ENCODE measurements at places on chromosomes 6 and 20.

GRCh38 chr6:27962506-27962905 lies 5.5 kb downstream of the OR2B6 start:
- no peak for DNase-seq

- no peak for DNase-seq
Observed at GRCh38 chr20:41508335-41508734, 109.8 kb downstream of the CHD6 start.

- no peak for DNase-seq
Observed at GRCh38 chr6:33996120-33996475, 149.8 kb downstream of the GRM4 start.

- no peak for DNase-seq
Observed at GRCh38 chr6:80143419-80143937, 37.0 kb downstream of the BCKDHB start.

- no peak for DNase-seq
Observed at GRCh38 chr6:5146398-5146797, 61.3 kb downstream of the PPP1R3G start.

- DNase-seq, result no peak
Observed at GRCh38 chr6:404685-405423, 13.3 kb downstream of the IRF4 start.

- no peak for DNase-seq
Observed at GRCh38 chr20:31604567-31605030, 490 bp upstream of the ID1 start.

DNA sequence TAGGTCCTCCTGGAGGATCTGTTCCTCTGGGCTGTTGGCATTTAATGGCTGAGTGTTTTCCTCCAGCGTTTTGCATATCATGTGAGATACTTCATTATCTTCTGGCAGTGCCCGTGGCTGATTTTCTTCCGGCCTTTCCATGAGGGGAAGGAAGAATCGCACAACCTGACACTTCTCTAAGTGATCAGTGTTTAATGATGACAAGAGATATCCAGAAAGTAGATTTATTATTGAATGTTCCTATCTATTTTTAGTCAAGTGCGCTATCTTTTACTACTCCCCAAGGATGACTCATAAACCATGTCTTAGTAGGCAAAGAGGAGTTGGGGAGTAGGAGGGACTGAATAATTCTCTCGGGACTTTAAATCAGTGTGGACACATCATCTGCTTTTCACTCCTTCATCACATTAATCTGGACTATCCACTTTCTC lies 149.7 kb downstream of the PLCB4 start:
- no peak for DNase-seq

- no peak for DNase-seq
Observed at GRCh38 chr20:64153861-64154589, 10.2 kb upstream of the MYT1 start.

- DNase-seq, result no peak
Observed at GRCh38 chr6:138428944-138429598, 25.0 kb downstream of the HEBP2 start.

- no peak for DNase-seq
Observed at GRCh38 chr6:102344769-102345168, 951.3 kb downstream of the GRIK2 start.

GRCh38 chr6:63352069-63352543 lies 32.3 kb upstream of the LGSN start:
- no peak for DNase-seq

- DNase-seq, result no peak
Observed at GRCh38 chr6:100137759-100138158, 143.7 kb upstream of the MCHR2 start.

- DNase-seq, result no peak
Observed at GRCh38 chr6:2485116-2485515, 239.7 kb upstream of the GMDS start.

- no peak for DNase-seq
Observed at GRCh38 chr6:131322125-131322524, 186.9 kb downstream of the AKAP7 start.

DNA sequence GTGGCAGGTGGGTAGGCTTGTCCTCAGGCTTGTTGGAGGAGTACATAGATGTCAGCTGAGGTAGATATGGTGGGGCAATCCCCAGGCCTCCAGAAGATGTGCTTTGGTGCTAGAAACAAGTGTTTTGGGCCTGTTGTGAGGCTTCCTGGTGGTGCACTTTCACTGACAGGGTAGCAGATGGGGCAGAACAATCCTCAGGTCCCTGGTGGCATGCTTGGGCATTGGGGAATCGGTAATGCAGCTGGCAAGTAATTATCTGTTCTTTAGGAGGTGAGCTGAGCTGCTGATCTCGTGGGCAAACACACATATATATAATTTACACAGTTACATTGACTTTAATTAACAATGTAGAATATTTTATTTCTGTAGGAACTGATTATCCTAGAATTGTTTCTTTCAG lies 458.7 kb downstream of the BMP2 start:
- DNase-seq, result no peak

GRCh38 chr20:32534661-32535240 lies 50.4 kb downstream of the NOL4L start:
- DNase-seq, result no peak

DNA sequence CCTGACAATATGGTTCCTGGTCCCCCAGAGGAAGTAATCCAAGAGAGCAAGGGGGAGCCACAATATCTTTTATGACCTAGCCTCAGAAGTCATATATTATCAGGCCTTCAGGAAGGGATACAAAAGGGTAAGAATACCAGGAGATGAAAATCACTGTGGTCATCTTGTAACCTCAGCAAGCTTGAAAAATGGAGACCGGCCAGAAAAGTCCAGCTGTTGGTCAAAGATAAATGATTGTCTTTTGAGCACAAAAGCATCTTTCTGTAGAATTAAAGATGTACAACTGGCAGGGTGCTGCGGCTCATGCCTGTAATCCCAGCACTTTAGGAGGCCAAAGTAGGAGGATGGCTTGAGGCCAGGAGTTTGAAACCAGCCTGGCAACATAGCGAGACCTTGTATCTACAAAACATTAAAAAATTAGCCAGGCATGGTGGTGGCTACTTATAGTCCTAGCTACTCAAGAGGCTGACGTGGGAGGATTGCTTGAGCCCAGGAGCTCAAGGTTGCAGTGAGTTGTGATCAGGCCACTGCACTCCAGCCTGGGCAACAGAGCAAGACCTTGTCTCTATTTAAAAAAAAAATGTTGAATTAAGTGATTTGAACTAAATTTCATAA lies 118.0 kb upstream of the MARCKS start:
- DNase-seq, result no peak

DNA sequence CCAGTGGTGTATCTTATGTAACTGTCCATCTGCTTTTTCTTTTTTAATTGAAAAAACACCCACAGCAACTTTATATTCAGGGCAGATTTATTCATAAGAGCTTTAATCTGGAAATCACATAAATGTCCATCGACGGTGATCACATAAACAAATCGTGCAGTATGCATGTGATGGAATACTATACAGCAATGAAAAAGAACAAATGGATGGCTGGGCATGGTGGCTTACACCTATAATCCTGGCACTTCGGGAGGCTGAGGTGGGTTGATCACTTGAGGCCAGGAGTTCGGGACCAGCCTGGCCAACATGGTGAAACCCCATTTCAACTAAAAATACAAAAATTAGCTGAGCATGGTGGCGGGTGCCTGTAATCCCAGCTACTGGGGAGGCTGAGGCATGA lies 39.1 kb downstream of the VSTM2L start:
- DNase-seq, result no peak

- no peak for DNase-seq
Observed at GRCh38 chr20:53964067-53964466, 106.3 kb downstream of the BCAS1 start.

DNA sequence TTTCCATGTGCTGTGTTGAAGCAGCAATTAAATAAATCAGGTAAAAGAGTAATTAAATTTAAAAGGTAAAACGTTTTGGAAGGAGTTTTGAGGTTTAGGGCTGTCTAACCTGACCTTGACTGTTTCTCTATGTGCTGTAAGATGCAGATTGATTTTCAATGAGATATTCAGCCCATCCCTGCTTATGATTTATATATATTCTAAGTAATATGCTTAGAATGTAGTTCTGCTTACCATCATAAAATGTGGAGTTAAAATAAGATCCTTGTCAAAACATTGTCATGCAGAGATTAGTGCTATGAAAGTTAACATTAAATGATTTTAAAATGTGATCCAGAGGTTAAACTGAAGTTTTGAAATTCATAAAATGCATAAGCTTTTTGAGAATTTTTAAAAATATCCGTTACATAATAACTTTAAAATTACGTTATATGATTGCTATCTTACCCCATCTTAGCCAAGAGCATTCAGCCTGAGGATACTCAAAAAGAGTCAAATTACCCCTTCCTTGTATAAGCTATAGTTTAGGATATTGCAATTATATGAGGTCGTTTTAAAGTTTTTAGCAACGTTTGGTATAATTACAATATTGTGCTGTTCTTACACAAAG lies 122.5 kb downstream of the MTHFD1L start:
- DNase-seq, result no peak

GRCh38 chr6:36577301-36577700 lies 16.9 kb upstream of the SRSF3 start:
- DNase-seq, result no peak

All from stimulated activated CD8-positive, alpha-beta memory T cell treated with anti-CD3 and anti-CD28 coated beads, Interleukin-7, amount 100 ng/mL, for 48 hours (primary cell).